Parietal lobe (tissue), 2 donors: ENCODE measurements at places on chromosomes 2 and 18. TPM values are rescaled to one million over a fixed set of nuclear protein-coding genes. Genes with fewer than 3 reads are reported as not detected.

The ANKZF1 gene
- total RNA-seq: 79.2 TPM

The RNU2-63P gene
- total RNA-seq: not detected

The DQX1 gene
- total RNA-seq: not detected

The SP140 gene
- 1.9 TPM for total RNA-seq

The NR4A2 gene
- total RNA-seq: 12.2 TPM

The SPIRE1 gene
- 163 TPM for total RNA-seq
